ENCODE measurements at places on chromosomes 7 and 10.

GRCh38 chr10:22246680-22247391 lies 29.0 kb upstream of the EBLN1 start:
- peak; percentile 23 for DNase-seq

DNA sequence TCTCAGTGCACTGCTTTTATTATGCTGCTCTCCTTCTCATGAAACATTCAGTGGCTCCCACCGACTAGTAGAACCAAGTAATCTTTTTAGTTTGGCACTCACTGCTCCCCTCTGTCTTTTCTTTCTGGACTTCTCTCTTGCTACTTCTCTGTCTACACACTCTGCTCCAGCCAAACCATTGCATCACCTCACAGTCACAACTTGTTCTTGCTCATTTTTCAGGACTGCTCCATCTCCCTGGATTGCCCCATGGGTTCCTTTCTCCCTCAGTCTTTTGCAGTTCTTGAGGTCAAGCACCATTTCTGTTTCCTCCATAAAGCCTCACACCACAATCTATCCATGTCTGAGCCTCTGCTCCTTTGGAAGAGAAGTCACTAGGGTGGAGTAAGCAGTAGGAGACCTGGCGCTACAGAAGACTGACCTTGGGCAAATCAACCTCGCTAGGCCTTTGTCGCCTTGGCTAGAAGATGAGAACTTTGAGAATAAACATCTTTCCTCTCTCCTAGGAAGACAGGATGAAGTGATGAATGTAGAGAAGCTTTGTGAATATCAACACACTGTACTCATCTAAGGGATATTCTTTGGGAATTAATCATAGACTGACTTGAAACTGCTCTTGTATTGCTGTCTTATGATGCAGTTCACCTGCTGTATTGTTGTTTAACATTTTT lies 186.2 kb downstream of the LRMDA start:
- DNase-seq = peak; percentile 60

DNA sequence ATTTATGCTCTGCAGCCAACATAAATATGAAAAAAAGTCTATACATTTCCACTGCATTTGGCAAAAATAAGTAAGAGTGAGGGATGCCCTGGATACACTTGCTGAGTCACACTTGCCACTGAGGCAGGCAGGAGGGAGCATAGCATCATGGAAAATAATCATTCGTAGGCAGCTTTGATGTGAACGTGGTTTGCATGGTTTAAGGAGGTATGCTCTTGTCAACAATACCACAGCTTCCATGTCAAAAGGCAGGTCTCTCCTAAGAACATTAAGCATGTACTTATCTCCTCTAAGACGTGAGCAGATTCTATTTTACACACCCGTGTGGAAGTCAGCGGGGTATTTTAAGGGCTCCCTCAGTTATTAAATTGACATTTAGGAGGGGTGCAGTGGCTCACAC lies 89.2 kb upstream of the WDR11 start:
- DNase-seq = no peak

DNA sequence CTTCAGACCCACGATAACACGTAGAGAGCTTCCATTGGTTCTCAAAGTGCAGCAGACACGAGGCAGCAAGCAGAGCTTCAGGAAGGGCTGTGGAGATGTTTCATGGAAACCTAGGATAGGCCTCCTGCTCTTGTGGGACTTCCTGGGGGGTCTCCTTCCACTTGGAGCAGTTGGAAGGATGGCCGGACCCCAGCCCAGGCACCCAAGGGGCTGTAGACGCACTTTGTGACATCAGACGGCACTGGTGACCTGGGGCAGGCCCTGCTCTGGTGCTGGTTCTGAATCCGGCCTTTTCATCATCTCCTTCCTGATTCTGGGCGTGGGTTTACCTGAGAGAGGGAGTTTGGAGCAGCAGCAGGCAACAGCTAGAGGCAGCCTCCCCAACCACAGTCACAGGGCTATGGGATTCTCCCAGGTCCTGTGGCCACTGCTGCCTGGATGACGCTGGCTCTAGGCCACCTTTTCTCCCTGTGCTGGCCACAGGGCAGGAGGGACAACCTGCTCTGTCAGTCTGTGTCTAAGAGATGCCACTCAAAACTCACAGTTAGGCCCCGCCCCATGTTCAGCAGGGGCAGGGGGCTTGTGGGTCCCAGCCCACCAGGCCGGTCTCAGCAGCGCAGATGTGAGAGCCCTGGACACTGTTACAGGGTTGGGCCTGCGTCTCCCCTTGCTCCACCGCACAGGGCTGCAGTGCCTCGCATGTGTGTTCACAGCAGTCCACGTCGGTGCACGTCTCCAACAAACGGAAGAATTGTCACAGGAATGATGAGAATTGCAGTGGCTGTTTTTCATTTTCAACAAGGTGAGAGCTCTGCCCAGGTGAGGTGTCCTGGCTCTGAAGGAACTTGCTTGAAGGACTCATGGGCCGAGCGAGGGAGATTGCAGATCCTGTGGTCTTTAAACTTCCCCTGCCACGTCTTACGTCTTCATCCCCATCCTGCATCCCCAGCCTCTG lies 569.3 kb downstream of the TCERG1L start:
- no peak for DNase-seq

- peak; percentile 17 for DNase-seq
These were observed 605 bp upstream of the NFKB2 start for GRCh38 chr10:102394801-102395399.

- DNase-seq = no peak
These were observed 437 bp upstream of the CFAP69 start for GRCh38 chr7:90244565-90244908.

- no peak for DNase-seq
These were observed 36.5 kb upstream of the ZNF680 start for GRCh38 chr7:64599359-64599758.

GRCh38 chr10:100656454-100656853 lies 88.9 kb upstream of the PAX2 start:
- no peak for DNase-seq

GRCh38 chr10:121368347-121369025 lies 229.8 kb downstream of the FGFR2 start:
- DNase-seq = no peak

- DNase-seq = no peak
These were observed 2.8 kb upstream of the CELF2 start for GRCh38 chr10:11014671-11015445.

- DNase-seq = peak; percentile 61
These were observed 10.9 kb upstream of the FRAT1 start for GRCh38 chr10:97307866-97308780.

GRCh38 chr10:129530581-129530980 lies 63.5 kb downstream of the MGMT start:
- DNase-seq = no peak

DNA sequence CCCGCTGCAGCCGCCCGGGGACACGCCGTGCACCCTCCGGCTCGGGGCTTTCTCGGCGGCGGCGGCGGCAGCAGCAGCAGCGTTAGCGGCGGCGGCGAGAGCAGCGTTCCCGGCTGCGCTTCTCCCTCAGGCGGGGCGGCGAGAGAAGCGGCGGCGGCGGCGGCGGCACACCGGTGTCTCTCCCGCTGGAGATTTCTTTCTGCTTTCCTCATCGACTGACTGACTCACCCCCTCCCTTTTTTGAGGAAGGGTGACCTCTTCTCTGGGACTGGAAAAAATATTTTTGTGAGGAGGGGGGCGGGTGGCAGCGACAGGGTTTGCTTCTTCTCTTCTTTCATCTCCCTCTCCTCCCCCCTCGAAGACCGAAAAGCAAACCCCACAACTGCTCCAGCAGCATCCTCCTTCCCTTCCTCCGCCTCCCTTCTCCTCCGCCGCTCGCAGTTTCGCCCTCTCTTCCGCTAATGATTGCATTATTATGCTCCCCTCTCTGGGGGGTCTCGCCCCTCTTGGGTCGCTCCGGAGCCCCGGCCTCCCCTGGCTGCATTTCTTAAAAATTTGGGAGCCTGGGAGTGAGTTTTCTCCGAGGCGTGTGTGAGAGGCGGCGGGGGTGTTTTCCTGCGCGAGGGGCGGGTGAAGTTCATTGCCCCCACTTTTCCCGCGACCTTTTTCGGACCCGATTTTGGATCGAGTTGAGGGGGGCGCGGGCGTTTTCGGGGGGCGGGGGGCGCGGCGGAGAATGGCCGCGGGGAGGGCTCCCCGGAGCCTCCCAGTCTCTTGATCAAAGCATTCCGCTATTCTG lies 411 bp downstream of the AUTS2 start:
- DNase-seq = no peak

DNA sequence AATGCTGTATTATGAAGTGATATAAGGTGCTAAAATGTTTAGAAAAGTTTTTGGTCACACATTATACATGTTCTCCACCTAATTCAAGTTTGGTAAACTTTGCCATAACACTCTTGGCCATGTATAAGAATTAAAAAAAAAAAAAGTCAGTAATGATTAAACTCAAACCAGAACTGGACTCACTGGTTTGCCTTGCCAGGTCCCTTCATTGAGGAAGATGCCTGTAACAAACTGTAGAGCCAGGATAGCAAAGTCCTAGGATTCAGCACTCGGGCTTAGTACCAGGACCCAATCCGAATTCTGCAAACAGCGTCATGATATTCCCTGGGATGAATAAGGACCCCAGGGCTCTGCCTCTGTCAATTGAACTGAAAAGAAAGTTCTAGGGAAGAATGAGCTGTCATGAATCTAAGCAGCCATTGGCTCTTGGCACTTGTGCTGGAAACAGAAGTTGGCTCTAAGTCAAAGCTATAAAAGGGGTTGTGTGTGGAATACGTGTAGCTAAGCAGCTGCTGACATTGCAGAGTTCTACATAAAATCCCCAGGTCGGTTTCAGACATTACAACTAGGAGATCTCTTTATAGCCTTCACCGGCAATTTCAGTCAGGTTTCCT lies 216.9 kb downstream of the C7orf25 start:
- DNase-seq = no peak

DNA sequence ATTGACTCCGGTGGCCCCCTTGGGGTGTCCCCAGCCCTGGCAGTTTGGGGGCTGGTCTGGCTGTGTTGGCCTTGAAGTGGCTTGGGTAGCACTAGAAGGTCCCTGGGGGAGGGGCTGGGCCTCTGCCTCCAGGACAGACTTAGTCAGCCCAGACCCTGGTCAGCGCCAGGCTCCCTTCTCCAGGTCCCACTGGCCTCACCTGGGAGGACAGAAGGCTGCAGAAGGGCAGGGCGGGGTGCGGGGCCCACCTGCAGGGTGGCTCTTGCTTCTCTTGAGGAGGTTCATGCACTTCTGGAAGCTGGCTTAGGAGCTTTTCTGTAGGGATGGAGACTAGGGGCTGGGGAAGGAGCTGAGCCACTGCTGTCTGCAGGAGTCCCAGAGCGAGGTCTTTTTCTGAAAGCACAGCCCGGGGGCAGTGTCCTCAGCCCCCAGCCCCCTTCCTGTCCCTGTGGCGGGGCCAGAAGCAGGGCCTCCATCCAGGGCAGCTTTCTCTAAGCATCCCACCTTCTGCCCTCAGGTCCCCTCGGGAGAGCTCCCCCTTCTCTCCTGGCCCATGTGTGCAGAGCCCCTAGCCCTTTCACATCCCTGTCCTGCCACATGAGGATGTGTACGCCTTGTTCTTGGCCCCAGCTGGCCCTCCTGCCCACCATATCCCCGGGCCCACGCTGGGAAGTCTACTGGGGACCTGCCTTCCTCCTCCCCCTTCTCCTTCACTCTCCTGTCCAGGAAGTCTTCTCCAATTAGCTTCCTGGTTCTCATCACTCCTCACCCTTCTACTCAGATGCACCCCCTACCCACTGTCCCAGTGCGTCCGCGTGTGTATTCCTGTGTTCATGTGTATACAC lies 11.0 kb downstream of the TBATA start:
- DNase-seq = no peak

- DNase-seq = no peak
These were observed 6.5 kb downstream of the C10orf95 start for GRCh38 chr10:102444851-102445250.

- DNase-seq = no peak
These were observed 31.6 kb upstream of the PBLD start for GRCh38 chr10:68364101-68364886.

DNA sequence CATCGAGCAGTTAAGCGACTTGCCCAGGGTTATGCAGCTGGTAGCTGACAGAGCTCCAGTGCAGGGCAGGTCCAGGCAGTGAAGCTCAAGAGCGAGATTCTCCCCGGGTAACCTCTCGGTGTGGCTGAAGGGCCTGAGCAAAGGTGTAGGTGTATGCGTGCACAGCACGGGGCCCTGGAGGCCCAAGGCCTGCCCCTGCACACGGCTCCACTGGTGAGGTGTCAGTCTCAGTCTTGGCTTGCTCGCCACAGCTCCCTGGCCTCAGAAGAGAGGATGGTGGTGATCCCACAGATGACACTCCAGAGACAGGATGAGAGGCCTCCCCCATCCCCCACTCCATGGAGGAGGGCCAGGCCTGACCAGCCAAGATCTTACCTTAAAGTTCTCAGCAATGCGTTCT lies 12.0 kb downstream of the AKR1B1 start:
- no peak for DNase-seq

GRCh38 chr7:135774284-135774683 lies 25.7 kb upstream of the FAM180A start:
- no peak for DNase-seq

- no peak for DNase-seq
These were observed 4.7 kb downstream of the MICALL2 start for GRCh38 chr7:1454542-1454941.

DNA sequence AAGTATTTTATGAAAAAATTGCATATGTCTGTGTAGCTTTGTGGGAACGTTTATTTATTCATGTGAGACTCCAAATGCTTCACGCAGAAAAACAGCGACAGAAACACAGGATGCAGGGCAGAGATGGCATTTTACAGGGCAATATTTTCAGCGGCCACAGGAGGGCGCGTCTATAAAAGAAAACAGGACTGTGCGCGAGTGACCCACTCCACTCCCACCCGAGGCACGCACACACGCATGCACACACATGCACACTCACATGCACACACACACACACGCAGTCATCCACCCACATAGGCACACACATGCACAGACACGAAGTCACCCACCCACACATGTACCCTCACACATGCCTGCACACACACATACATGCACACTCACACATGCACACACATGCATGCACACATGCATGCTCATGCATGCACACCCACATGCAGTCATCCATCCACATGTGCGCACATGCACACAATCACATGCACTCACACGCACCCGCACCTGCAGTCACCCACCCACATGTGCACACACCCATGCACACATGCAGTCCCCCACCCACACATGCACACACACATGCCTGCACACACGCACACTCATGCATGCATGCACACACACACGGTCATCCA lies 96.3 kb downstream of the DNAJB6 start:
- DNase-seq = peak; percentile 34

DNA sequence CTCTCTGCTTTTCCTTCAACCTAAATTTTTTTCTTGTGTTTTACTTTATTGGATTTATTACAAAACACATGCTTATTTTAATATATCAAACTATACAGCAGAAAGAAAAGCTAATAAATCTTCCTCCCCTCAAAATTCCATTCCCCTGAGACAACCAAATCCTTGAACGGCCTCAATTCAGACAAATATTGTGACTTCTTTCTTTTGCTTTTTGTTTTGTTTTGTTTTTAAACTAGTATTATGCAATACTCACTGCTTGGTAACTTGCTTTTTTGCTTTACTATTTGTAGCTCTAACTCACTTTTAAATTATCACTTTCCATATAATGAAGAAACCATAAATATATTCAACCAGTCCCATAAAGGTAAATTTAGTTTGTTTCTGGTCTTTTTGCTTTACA lies 59.4 kb upstream of the CDK1 start:
- no peak for DNase-seq
